Stimulated activated CD8-positive, alpha-beta memory T cell treated with anti-CD3 and anti-CD28 coated beads, Interleukin-4, amount 100 ng/mL, for 1 hour (primary cell): ENCODE measurements at places on chromosomes 7 and 10.

DNA sequence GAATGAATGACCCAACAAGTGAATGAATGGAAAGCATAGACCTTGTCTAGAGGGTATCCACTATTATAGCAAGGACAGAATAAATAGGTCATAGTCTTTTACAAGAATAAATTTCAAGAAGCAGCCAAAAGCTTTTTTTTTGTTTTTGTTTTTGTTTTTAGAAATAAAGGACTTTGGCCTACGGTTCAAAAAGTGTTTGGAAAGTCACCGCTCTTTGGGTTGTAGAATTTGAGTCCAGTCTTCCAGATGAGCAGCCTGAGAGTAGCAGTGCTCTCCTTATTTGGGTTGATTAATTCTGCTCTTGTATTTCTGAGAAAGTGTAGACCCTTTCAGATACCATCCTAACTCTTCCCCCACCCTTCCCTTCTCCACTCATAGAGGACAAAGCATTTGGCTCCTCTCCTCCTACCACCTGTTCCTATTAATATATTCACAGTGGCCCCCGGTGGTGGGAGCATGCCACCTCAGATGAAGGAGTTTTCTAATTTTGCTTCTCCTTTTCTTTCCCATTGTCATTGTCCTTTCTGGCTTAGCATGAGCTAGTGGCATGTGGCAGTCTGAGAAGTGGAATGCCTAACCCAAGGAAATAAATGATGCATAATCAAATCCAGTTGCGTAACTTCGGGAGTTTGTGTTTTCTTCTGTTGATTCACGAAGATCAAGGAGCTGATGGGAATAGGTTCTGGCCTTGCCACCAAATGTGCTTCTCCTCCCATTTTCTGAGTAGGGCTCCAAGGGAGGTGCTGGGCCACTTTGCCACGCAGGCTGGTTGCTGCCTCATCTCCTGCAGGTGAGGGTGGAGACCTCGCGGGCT lies 114.7 kb downstream of the CHN2 start:
- DNase-seq = no peak

- DNase-seq = no peak
Observed at GRCh38 chr10:28201410-28202400, 101.2 kb downstream of the MPP7 start.

DNA sequence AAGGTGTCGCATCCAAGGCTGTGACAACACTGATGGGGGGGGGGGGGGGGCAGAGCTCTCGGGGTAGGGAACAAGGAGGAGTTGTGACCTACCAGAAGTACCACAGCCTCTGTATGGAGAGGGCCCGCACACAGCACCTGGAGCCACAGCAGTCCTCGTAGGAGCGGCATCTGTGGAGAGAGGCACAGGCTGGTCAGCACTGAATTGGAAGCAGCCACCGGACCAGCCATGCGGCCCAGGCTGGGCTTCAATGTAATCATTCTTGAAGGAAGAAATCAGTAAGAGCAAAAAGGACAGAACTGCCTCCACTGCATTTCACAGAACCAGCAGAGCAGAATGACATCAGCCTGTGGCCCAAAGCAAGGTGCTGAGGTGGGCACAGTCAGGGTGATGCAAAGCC lies 74.8 kb downstream of the VOPP1 start:
- no peak for DNase-seq

GRCh38 chr7:134908289-134908688 lies 78.0 kb upstream of the AGBL3 start:
- DNase-seq = no peak

GRCh38 chr7:1961701-1962276 lies 271.0 kb downstream of the MAD1L1 start:
- peak; percentile 37 for DNase-seq
